ENCODE measurements at places on chromosomes 2 and 18.

DNA sequence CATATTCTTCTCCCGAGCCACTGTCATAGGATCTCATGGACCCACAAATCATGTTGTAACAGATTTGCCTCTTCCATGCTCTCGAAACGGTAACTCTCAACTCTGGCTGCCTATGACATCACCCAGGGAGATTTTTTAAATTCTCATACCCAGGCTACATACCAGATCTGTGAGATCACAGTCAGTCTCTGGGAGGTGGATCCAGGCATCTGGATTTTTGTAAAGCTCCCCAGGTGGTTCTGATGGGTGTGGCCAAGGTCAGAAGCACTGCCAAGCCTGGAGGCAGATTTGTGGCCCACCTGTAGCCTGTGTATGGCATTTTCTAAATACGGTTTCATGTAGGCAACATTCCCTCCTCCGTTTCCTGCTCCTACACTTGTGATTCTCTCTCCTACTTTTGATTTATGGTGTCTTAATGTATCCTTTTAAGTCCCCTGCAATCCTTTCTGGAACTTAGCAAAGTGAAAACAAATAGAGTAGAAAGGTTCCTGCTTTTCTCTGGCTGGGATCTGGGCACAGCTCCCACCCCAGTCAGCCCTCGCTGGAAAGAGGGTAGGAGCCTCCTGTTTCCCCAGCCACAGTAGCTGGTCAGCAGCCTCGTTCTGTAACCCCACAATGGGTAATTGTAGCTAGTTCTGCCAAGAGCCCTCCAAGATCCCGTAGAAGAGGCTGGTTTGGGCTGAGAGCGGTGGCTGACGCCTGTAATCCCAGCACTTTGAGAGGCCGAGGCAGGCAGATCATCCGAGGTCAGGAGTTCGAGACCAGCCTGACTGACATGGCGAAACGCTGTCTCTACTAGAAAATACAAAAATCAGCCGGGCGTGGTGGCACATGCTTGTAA is 96.2 kb downstream of the KLHL29 start:
- no peaks in the 10 kb centered on the region for H3K36me3 ChIP-seq
- no peak for DNase-seq
- H3K27me3 ChIP-seq: peaks cover 9% of the 10 kb centered on the region
- H3K4me3 ChIP-seq: no peak overlapping the region
- H3K27ac ChIP-seq: no peak overlapping the region

GRCh38 chr18:23337599-23338444 is 115.3 kb upstream of the RIOK3 start:
- no peak for DNase-seq
- no peak overlapping the region for H3K27ac ChIP-seq
- no peaks in the 10 kb centered on the region for H3K27me3 ChIP-seq
- no peak overlapping the region for H3K4me3 ChIP-seq
- peaks cover 34% of the 10 kb centered on the region for H3K36me3 ChIP-seq

DNA sequence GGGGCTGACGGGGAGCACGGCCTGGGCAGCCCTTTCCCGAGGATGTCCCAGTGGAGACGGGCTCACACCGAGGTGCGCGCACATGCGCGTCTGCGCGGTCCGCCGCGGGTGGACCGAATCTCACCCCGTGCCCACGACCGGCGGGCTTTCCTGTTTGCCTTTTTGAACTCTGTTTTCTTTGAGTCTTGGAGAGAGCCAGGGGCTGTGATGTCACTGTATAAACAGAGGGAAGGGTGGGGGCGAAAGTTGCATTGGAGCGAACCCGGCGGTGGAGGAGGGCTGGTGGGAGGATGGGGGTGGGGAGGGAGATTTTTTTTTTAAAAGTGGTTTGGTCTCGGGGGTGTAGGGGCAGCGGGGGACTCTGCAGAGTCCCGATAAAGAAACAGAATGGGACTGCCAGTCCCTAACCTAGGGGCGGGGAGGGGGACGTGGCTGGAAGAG is 141.2 kb upstream of the CTAGE1 start:
- H3K4me1 ChIP-seq: peaks cover 8% of the 10 kb centered on the region
- H3K27me3 ChIP-seq: peaks cover 3% of the 10 kb centered on the region
- H3K4me3 ChIP-seq: peak overlapping the region; percentile 88
- H3K27ac ChIP-seq: peak overlapping the region; percentile 15
- no peaks in the 10 kb centered on the region for H3K36me3 ChIP-seq

DNA sequence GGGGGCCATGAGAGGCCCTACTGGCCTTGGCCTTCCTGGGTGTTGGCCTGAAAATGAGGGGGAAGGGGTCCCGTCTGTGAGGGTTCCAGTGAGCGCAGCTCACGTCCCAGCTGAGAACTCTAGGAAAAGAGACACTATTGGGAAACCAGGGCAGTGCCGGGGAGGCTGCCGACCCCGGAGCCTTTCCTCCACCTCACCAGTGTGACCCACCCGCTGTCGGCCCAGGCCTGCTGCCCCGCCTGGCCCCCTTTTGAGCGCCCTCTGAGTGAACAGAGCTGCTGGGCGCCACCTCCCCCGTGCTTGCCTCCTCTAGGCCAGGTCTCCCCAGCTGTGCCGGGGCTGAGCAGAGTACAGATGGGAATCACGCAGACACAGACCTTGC is 17.5 kb upstream of the ARHGEF4 start:
- no peak overlapping the region for H3K27ac ChIP-seq
- H3K4me3 ChIP-seq: no peak overlapping the region
- H3K27me3 ChIP-seq: peaks cover under 1% of the 10 kb centered on the region
- H3K36me3 ChIP-seq: no peaks in the 10 kb centered on the region
- no peak for DNase-seq
- peaks cover 4% of the 10 kb centered on the region for H3K4me1 ChIP-seq

DNA sequence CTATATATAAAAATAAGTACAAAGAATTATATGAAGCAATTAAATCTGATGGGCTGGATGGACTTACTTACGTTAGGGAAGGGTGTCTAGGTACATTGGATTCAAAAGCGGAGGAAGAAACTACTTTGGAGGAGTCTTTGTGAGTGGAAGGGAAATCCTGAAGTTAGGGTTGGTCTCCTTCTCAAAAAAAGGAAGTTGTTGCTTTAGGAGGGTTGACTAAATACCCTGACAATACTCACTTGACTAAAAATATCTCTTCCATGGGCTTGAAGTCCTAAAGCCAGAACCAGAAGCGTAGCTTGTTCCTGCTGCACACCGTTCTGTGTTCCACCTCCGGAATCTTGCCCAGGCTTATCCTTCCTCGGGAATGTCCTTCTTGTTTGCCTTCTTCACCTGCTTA is 143.3 kb upstream of the ZEB2 start:
- peaks cover 3% of the 10 kb centered on the region for H3K27me3 ChIP-seq
- H3K36me3 ChIP-seq: no peaks in the 10 kb centered on the region
- H3K4me1 ChIP-seq: peaks cover 52% of the 10 kb centered on the region
- no peak for DNase-seq

- H3K27me3 ChIP-seq: peaks cover 24% of the 10 kb centered on the region
- no peaks in the 10 kb centered on the region for H3K36me3 ChIP-seq
- peak; percentile 15 for DNase-seq
- H3K4me1 ChIP-seq: peaks cover 82% of the 10 kb centered on the region
Measured at GRCh38 chr2:134670955-134671354, 47.8 kb downstream of the TMEM163 start.

GRCh38 chr2:72133721-72134407 is 13.8 kb downstream of the CYP26B1 start:
- no peaks in the 10 kb centered on the region for H3K4me1 ChIP-seq
- no peak overlapping the region for H3K27ac ChIP-seq
- no peaks in the 10 kb centered on the region for H3K36me3 ChIP-seq
- DNase-seq: no peak
- H3K4me3 ChIP-seq: no peak overlapping the region

DNA sequence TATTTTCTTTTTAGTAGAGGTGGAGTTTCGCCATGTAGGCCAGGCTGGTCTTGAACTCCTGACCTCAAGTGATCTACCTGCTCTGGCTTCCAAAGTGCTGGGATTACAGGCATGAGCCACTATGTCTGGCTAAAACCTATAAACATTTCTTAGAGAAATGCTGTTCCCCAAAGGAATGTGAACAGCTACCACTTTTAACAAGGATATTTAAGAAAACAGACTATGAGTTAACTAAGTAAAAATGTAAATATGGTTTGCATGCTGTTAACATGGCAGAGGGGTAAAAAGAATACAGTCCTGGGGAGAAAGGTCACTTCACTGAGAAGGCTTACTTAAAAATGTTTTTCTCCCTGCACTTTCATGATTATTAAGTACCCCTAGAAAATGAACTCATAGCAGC is 57.1 kb downstream of the SLC16A14 start:
- H3K27ac ChIP-seq: no peak overlapping the region
- H3K4me1 ChIP-seq: peaks cover 9% of the 10 kb centered on the region
- H3K27me3 ChIP-seq: no peaks in the 10 kb centered on the region

DNA sequence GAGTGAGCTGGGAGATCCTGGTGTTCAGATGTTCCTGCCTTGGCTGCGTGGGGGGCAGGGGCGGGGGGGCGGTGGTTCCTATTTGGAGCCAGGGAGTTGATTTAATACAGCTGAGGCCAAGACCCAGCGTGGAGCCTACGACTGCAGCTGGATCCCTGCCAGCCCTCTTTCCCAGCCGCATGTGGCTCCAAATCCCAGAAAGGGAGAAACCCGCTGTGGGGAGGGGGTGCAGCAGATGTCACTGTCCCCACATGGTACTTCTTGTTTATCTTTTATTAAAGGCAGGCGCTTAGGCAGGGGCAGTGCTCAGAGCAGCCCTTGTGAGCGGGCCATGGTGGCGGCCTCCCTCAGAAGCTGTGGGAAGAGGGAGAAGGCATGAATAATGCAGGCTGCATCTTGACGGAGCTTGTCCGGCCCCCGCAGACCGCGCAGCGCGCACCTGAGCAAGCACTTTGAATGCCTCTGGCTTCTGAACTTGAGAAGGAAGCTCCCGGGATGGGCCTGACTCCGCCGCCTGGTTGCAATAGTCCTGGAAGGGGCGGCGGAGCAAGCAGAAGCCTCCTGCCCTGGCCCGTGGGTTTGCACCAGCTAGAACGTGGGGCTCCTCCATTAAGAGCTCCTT is 112.1 kb downstream of the GLI2 start:
- no peaks in the 10 kb centered on the region for H3K36me3 ChIP-seq
- no peak overlapping the region for H3K4me3 ChIP-seq
- H3K27me3 ChIP-seq: no peaks in the 10 kb centered on the region
- no peaks in the 10 kb centered on the region for H3K4me1 ChIP-seq

DNA sequence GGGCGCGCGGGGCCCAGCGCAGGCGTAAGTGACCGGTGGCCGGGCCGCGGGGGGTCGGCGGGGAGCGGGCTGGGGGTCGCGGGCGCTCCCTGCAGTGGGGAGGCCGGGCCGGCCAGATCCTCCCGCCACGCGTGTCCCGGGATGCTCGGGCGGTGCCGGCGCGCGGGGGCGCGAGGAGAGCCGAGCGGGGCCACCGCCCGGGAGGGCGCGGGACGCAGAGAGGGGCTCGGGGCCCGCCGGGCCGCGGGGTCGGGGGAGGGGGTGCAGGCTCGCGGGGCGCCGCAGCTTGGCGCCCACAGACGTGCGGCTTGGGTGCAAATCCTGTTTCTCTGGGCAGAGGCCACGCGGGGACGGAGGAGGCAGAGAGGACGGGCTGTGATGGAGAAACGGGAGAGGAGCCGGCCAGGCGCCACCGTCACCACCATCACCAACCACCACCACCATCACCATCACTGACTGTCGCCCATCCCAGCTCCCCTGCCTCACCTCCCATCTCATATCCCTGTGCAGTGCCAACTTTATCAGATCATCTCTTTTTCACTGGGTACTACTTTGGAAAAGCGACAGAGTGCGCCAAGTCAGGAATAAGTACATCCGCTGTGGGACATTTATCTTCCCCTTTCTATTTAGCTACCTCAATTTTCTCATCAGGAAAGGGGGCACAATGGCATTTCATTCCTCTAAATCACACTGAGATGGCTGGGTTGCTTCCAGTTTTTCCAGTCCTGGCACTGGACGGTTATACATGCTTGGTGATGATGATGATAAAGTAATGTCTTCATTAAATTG is 97.2 kb upstream of the GPR45 start:
- peak overlapping the region; percentile 37 for H3K27ac ChIP-seq
- DNase-seq: no peak
- peak overlapping the region; percentile 93 for H3K4me3 ChIP-seq
- peaks cover 8% of the 10 kb centered on the region for H3K4me1 ChIP-seq

DNA sequence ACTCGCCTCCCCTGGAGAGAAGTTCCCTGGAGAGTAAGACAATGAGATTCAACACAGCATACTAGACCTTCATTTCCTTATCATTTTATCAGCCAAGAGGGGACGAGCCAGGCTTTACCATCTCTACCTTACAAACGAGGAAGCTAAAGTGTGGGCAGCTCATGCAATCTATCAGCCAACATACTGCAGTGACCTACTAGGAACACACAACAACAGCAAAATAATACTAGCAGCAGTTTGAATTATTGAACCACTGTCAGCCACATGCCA is 60.0 kb upstream of the TEX51 start:
- H3K27ac ChIP-seq: no peak overlapping the region
- no peaks in the 10 kb centered on the region for H3K27me3 ChIP-seq
- DNase-seq: no peak

- H3K4me3 ChIP-seq: no peak overlapping the region
- H3K36me3 ChIP-seq: no peaks in the 10 kb centered on the region
- no peak for DNase-seq
- H3K27me3 ChIP-seq: peaks cover 7% of the 10 kb centered on the region
- H3K27ac ChIP-seq: no peak overlapping the region
- H3K4me1 ChIP-seq: no peaks in the 10 kb centered on the region
Measured at GRCh38 chr2:132415915-132416722, 486 bp upstream of the GPR39 start.

DNA sequence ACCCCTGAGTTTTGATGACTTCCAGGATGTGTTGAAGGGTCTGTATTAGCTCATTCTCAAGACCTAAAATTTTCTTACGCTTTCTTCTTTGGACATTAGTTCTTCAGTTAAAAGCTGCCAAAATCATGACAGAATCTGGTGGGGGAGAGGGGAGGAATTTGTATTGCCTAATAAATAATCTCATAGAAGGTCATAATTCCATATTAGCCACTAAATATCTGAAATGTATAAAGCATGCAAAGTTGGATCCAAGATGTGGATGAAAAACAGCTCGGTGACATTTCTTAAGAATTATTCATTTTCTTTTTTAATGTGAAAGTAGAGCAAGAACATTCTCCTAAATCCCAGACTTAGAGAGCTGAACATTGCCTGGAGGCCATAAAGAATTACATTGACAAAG is 120.1 kb downstream of the MMADHC start:
- DNase-seq: no peak
- no peaks in the 10 kb centered on the region for H3K36me3 ChIP-seq
- H3K27ac ChIP-seq: no peak overlapping the region
- no peaks in the 10 kb centered on the region for H3K4me1 ChIP-seq

- H3K36me3 ChIP-seq: peaks cover 7% of the 10 kb centered on the region
- no peak overlapping the region for H3K27ac ChIP-seq
- H3K27me3 ChIP-seq: no peaks in the 10 kb centered on the region
- H3K4me1 ChIP-seq: peaks cover 10% of the 10 kb centered on the region
- no peak overlapping the region for H3K4me3 ChIP-seq
- no peak for DNase-seq
Measured at GRCh38 chr2:97863829-97864228, 131.9 kb downstream of the TMEM131 start.

- DNase-seq: no peak
- H3K4me3 ChIP-seq: no peak overlapping the region
- no peaks in the 10 kb centered on the region for H3K36me3 ChIP-seq
- peaks cover 2% of the 10 kb centered on the region for H3K27me3 ChIP-seq
- H3K27ac ChIP-seq: no peak overlapping the region
Measured at GRCh38 chr2:45250176-45250575, 240.9 kb upstream of the SIX2 start.

DNA sequence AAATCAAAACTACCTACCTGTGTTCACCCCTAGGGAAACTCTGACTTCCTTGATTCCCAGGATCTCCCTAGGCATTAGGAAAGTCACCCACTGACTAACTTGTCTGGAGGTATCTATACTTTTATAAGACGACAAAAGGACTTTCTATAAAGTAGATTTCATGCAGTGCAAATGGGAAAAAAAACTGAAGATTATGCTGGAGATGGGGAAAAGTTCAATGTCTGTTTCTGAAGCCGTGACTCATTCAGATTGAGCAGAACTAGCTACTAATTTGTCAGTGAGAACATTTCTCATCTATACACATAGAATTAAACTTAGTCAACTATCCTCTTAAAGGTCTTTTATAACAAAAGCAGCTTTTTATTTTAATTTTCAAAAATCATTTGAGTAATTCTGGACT is 6.0 kb downstream of the SEPTIN10 start:
- peaks cover 6% of the 10 kb centered on the region for H3K27me3 ChIP-seq
- H3K27ac ChIP-seq: no peak overlapping the region

Measured in immature natural killer cell (primary cell).